Stimulated activated naive B cell treated with anti-CD40 and anti-IgM and Interleukin-4, amounts not matched to agents 10 μg/mL and 1 μg/mL and 100 μg/mL, for 72 hours (primary cell): ENCODE measurements at places on chromosomes 1 and 21.

DNA sequence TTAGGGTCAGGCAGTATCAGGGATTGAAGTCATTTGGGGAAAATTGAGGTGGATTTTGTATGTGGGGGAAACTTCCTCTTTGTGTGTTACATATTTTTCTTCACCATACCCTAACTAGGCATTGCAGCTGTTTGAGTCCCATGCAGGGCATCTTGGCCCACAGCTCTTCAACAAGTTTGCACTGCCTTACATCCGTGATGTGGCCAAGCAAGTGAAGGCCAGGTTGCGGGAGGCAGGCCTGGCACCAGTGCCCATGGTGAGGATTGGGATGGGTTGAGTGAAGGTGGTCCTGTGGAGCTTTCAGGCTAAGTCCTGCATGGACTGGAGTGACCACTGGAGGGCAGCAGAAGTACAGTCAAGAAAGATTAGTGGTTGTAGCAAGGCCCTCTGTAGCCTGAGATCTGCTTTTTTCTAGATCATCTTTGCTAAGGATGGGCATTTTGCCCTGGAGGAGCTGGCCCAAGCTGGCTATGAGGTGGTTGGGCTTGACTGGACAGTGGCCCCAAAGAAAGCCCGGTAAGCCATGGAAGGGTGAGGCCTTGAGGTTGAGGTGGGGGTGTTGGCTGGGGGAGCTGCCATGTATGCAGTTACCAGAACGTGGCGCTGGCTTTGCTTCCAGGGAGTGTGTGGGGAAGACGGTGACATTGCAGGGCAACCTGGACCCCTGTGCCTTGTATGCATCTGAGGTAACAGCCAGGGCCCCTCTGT is 2.4 kb downstream of the UROD start:
- DNase-seq = peak; percentile 68

- no peak for DNase-seq
These were observed 134.9 kb upstream of the NRIP1 start for GRCh38 chr21:15199414-15200383.

- no peak for DNase-seq
These were observed 29.1 kb upstream of the TADA1 start for GRCh38 chr1:166905136-166905535.

GRCh38 chr1:26318338-26319064 is 743 bp downstream of the CD52 start:
- DNase-seq = peak; percentile 72

GRCh38 chr1:85085417-85085816 is 37.1 kb upstream of the MCOLN3 start:
- no peak for DNase-seq

- DNase-seq = no peak
These were observed 842 bp upstream of the GCSAML start for GRCh38 chr1:247548092-247548491.

- peak; percentile 86 for DNase-seq
These were observed 26.7 kb downstream of the SLC2A1 start for GRCh38 chr1:42931911-42932422.

DNA sequence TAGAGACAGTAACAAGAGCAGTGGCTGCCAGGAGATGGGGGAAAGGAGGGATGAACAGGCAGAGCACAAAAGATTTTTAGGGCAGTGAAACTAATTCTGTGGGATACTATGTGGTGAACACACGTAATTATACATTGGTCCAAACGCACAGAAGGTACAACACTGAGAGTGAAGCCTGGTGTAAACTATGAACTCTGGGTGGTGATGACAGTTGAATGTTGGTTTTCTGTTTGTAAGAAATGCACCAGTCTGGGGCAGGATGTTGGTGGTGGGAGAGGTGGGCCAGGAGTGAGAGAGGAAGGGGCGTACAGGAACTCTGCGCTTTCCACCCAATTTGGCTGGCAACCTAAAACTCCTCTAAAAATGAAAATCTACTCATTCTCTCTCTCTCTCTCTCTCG is 50.2 kb upstream of the TIAM1 start:
- DNase-seq = no peak
